ENCODE measurements at places on chromosomes 12 and 14.

- no peak for DNase-seq
Measured at GRCh38 chr12:34388636-34389377, 366.5 kb downstream of the ALG10 start.

DNA sequence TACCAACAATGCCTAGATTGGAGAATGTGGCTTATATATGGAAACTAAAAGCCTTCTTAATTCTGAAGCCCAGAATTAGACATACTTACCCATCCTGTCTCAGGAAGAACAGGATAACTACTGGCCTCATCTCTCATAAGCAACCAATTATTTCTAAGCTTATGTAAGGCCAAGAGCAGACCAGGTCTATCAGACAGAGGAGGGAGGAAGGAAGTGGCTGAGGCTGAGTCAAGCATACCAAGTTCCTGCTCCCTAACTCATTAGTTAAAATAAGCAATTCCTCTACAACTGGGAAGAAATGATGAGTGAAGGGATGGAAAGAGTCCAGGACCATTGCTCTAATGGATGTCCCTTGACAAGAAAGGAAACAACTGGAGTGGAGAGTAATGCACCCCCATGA lies 27.0 kb upstream of the INSM2 start:
- DNase-seq, result no peak

DNA sequence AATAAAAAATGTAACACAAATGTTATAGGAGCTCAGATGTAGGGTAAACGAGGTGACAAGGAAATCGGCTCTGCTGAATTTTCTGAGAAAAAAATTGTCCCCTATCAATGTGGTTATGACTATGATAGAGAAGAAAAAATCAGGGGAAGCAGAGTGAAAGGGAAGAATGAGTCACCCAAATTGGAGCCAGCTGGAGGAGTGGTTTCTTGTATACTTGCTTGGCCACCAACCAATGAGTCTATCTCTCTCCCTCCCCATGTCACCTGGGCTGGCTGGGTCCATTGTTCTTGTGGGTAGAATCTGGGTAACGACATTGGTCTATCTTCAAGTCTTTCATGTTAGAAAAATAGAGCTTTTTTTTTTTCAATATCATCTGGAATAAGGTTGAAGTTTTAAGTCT lies 196.6 kb upstream of the FLRT2 start:
- DNase-seq, result no peak

DNA sequence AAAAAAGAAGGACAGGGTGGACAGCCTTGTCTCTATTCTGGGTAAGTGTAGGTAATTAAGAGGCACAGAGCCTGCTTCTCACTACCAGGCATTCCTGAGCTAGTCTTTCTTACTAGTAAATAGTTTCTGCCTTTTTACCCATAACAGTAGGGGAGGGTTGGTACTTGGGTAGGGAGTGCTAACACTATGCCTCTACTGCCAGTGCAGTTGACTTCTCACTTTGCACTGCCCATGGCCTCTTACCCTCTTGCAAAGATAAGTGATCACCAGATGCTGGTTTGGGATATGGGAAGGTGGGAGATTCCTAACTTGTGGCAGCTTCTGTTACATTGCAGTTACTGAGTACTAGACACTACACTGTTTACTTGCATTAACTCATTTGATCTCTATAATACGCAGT lies 11.6 kb downstream of the AHSA1 start:
- no peak for DNase-seq

GRCh38 chr14:60490270-60490669 lies 4.4 kb upstream of the C14orf39 start:
- DNase-seq, result no peak

- DNase-seq, result no peak
Measured at GRCh38 chr12:93348575-93349435, 28.9 kb upstream of the NUDT4 start.

GRCh38 chr12:120628919-120629318 lies 11.5 kb upstream of the CABP1 start:
- DNase-seq, result peak; percentile 18

DNA sequence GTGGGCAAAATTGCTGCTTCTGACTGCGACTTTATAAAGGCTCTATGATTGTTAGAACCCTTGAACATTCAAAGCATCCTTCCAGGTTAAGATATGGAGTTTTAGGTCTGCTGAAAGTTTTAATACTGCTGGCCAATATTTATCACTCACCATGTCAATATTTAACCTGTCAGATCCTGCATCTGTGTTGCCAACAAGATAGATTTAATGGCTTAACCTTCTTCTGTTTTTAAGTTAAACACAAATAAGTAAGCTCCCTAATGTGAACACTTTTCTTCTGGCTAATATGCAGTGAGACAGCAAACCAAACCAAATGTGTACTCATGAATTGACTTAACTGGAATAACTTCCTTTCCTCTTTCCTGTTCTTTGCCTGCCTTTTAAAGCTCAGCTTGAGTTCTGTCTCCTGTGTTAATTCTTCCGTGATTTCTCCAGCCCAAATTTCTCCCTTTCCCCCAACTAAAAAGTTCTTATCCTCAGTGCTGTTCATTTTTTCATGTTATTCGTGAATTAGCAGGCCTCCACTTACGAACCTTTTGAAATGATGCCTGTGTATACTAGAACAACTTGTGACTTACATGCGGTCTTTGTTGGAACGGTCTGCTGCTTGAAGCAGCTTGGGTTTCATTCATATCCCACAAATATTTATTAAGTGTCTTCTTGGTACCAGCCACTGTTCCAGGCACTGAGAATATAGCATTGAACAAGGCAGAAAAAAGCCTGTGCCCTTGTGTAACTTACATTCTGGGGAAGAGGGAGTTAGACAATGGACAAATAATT lies 9.1 kb downstream of the FBXW8 start:
- no peak for DNase-seq

DNA sequence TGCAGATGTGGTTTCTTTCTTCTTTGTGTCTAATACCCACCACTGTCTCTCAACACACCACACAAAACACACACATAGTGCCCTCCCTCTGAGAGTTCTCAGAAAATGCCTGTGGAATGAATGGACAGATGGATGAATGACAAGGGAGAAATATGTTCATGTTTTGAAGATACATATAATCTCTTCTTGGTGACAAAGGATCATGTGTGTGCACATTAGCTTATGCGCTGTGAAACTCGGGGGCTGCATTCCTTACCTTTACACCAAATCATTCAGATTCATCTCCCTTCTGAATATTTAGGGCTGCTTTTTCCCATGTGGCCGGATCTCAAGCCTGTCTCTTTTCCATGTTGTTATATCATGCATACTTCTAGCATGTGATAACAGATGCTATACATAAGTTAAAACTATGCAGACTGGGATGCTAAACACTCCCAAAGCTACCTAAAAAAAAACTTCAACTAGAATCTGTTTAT lies 111.4 kb downstream of the EPS8 start:
- DNase-seq, result no peak

DNA sequence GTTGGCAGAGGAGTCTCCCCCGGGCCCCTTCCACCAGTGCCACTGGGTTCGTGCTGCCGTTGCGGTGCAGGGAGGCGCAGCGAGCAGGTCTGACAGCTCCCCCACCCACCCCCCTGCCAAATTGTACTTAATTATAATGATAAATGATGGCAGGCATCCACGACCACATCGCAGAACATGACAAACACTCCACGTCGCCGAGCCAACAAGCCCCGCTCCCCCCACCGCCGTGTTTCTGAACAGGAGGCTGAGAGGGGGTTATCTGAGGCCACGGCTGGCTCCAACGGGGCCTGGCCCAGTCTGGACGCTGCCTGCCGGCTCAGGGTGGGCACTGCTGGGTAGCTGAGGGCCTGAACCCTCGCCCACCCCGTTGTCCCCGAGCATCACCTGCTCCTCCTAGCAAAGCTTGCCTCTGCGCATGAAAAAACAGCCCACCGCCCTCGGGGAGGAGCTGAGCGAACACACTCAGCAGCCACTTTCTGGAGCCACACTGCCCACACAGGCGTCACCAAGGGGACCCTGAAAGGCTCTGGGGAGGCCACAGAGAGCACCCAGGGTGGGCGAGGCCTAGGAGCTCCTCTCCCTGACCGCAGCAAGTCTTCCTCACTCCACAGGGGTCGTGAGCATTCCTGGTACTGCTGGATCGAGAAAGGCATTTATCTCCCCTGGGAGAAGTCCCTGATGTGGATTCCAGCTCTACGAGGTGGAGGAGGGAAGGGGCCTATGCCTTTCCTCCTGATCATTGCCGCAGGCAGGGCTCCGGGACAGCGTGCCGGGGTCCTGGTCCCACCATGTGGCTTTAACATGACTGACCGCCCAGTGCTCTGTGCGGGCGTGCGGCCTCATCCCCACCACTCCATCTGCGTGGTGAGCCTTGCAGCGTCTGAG lies 35.4 kb upstream of the DIO3 start:
- DNase-seq, result no peak

GRCh38 chr12:124385219-124385969 lies 90.5 kb downstream of the RFLNA start:
- DNase-seq, result no peak

GRCh38 chr14:63745858-63746425 lies 18.1 kb upstream of the SGPP1 start:
- no peak for DNase-seq

DNA sequence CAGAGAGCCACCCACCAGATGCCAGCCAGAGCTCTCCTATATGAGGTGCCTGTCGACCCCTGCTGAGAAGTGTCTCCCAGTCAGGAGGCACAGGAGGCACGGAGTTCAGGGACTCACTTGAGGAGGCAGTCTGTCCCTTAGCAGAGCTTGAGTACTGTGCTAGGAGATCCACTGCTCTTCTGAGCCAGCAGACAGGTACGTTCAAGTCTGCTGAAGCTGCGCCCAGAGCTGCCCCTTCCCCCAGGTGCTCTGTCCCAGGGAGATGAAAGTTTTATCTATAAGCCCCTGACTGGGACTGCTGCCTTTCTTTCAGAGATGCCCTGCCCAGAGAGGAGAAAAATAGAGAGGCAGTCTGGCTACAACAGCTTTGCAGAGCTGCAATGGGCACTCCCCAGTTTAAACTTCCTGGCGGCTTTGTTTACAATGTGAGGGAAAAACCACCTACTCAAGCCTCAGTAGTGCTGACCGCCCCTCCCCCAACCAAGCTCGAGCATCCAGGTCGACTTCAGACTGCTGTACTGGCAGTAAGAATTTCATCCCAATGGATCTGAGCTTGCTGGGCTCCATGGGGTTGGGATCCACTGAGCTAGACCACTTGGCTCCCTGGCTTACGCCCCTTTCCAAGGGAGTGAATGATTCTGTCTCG lies 146.7 kb upstream of the USP15 start:
- no peak for DNase-seq

DNA sequence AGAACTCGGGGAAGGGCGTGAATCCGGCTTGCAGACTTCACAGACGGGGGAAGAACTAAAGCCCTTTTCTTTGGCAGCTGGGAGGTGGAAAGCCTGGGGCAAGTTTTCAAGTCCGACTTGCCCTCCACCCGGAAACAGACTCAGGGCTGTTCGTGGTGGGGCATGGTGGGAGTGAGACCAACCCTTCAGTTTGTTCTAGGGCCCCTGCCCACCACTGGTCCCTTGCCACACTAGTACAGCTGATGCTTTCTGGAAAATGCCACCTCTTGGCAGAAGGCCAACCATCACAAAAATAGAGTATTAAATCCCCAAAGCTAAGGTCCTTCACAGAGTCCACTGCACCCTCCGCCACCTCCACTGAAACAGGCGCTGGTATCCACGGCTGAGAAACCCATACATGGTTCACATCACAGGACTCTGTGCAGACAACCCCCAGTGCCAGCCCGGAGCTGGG lies 50.4 kb upstream of the DDX11 start:
- DNase-seq, result no peak

DNA sequence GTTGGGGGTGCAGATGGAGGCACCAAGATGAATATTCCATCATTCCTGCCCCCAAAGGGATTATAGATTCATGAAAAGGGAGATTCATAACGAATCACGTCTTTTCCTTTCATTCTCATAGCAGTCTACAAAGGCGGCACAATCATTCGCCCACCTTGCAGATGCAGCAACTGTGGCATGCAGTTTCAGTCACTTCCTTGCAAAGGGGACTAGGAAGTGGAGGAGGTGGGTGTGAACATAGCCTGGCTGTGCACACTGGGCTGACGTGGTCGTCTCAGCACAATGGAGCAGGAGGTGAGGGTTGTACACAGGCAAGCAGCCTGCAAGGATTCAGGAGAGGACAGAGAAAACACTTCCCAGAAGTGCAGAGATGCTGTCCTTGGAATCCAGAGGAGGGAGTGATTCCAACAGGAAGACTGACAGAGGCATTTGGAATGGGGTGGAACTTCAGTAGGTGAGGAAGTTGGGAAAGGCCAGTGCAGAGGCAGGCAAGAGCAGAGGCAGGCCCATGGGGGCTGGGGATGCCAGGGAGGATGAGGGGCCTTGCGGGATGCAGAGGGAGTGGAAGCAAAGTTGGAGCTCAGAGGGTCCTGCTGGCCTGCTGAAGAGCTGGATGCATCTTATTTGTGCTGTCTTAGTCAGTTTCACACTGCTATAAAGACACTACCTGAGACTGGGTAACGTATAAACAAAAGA lies 21.9 kb upstream of the PPP2R5C start:
- DNase-seq, result no peak

GRCh38 chr12:112169966-112170365 lies 44.6 kb downstream of the TRAFD1 start:
- DNase-seq, result no peak

DNA sequence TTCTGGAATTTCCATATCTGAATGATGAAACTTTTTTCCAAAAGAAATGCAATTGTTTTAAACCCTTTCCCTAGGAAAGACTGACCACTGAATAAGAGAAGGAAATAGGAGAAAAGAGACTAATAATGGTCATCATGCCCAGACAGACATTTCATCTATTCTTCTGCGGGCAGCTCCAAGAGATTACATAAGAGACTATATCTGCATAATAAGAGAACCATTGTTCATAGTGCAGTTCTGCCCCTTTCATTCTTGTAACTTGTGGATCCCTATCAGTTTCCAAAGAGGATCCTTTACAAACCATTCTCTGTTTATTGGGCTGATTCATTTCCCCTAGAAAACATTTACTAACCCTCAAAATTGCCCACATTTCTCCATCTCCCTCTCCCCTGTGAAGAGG lies 197.8 kb downstream of the FSCB start:
- no peak for DNase-seq

GRCh38 chr12:106431839-106432411 lies 74.4 kb downstream of the POLR3B start:
- DNase-seq, result no peak

DNA sequence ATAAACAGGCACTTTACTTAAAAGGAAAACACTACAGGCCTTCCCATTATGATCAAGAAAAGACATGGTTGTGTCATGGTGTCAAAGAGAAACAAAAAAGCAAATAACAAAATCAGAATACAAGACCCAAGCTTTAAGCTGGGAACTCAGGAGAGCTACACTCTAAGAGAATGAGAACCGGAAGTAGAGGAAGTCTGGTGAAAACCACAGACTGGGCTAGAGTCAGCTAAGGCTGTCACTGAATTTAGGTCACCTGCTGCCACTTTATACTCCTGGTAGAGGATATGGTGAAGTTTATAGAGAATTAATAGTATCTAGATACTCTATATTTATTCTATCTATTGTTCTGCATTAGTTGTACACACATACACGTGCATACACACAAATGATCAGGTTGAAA lies 971.7 kb downstream of the FLRT2 start:
- DNase-seq, result no peak

GRCh38 chr14:83294941-83295340 lies 1761.3 kb upstream of the SEL1L start:
- DNase-seq, result no peak

- no peak for DNase-seq
Measured at GRCh38 chr14:103085106-103086091, 1.4 kb downstream of the LBHD2 start.
